ENCODE measurements at places on chromosomes 4 and X. TPM values are rescaled to one million over a fixed set of nuclear protein-coding genes. Genes with fewer than 3 reads are reported as not detected.

The CXCR3 gene
- total RNA-seq = 45.4 TPM

The CCDC149 gene
- total RNA-seq = not detected

DNA sequence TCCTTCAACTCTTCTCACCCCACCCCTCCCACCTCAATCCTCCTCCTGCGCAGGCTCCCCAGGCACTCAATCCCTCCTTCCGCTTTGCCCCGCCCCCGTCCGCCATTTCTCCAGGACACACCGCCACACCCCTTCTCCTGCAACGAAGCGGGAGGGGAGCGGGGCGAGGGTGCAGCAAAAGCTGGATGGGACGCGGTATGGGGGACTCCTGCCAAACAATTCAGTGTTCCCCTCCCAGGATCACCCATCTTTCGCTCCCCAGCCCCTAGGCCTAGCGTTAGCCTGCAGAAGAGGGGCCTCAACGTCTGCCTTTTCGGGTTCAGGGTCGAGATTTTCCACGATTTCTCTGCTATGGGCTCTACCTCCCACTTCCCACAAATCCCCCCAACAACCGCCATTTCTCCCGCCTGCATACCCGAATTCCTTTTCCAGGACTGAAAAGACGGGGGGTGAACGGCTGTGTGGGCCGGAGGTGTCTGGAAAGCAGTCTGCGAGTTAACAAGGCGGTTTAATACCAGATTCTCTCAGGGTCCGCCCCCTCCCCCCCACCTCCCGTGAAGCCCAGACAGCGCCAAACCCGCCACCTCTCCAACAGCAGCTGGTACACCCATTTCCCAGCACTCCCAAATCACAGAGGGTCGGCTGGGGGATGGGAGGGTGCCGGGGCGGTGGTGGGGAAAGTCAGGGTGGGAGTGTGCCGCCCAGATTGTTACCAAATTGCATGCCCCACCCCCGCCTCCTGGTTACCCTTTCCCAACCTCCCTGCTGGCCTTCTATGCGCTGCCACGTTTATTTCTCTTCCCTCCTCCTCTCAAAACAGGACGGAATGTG lies 774 bp downstream of the ARMCX2 start:
- DNase-seq = no peak

DNA sequence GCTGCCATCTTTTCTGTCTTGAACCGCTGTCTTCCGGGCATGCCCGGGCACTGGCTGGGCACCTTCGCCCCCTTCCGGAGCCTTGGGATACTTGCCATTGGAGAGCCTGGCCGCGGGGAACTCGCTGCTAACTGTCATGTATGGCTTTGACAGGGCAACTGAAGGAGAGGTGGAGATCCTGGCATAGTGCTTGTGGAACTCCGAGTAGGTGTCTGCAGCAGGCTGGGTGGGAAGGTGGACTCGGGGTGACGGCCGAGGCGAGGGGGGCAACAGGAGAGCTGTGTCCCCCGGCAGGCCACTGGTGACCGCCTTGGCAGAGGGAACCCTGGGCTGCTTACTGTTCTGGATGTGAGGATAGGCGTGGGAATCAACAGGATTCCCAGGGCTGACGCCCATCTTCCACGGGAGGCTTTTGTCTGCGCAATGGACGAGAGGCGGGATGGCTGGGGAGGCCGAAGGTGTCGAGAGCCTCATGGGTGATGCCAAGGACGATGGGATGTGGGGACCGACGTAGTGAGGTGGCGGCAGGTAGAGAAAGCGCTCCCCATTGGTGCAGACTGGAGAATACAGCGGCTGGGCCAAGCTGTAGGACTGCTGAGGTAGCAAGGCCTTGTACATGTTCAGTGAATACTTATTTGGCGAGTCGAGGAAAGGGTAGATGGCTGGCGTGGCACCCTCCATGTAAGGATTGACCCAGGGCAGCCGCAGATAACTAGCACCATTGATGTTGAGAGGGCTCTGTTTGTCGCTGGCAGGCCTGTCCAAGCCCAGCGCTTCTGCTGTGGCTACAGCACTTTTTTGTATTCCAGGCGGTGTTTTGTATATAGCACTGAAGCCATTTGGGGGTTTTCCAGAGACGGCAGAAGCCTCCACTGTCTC lies 23.4 kb downstream of the BCOR start:
- no peak for DNase-seq

DNA sequence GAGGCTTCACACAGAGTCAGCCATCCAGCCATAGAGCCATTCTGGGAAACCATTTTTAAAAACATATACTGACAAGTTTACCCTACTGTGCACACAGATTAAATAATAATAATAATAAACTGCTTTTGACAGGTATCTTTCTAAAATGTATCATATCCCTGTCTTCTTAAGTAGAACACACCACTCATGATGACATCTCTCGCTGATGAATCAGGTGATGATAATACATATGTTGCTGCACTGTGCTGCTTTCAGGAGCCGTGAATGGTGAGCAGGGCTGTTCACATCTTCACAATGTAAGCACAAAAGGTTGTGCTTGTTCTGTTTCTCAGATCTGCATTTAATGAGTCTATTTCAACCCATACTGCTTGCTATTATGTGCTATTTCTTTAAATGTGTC lies 3.5 kb downstream of the MTNR1A start:
- no peak for DNase-seq
